K562 (cell line): ENCODE measurements at places on chromosomes 4 and X. TPM values are rescaled to one million over a fixed set of nuclear protein-coding genes. Genes with fewer than 3 reads are reported as not detected.

DNA sequence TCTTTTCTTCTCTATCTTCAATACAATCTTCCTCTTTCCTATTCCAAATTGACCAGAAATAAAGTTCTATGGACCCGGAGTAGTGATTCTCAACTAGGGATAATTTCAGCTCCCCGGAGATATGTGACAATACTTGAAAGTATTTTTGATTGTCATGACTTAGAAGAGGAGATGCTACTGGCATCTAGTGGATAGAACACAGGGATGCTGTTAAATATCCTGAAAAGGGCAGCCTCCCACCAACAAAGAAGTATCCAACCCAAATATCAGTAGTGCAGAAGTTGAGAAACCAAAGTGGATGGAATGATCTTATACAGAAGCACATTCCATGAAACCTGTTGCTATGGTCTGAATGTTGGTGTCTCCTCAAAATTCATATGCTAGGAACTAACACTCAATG, 65.7 kb upstream of the NDST3 start:
- no peaks in the 10 kb centered on the region for H3K27me3 ChIP-seq
- no peak overlapping the region for H3K4me3 ChIP-seq
- no peaks in the 10 kb centered on the region for H3K36me3 ChIP-seq

DNA sequence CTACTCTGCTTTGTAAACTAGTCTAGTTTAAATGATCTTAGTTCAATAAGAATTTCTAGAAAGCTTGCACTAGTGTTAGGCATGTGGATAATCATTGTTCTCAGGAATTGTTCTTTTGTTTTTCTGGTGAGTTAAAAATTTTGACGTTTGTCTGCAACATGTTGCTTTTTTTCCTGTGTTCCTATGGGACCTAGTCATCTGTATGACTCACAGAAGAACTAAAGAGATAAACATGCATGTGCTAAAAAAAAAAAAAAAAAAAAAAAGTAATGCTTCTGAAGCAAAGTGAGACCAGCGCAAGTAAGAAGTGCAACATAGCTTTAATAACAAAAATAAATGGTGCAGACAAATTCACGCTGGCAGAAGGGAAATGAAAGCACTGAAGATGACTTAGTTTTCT, 471.2 kb downstream of the IQCM start:
- no peak for DNase-seq
- no peak overlapping the region for H3K4me3 ChIP-seq
- H3K27ac ChIP-seq = no peak overlapping the region
- no peaks in the 10 kb centered on the region for H3K4me1 ChIP-seq

DNA sequence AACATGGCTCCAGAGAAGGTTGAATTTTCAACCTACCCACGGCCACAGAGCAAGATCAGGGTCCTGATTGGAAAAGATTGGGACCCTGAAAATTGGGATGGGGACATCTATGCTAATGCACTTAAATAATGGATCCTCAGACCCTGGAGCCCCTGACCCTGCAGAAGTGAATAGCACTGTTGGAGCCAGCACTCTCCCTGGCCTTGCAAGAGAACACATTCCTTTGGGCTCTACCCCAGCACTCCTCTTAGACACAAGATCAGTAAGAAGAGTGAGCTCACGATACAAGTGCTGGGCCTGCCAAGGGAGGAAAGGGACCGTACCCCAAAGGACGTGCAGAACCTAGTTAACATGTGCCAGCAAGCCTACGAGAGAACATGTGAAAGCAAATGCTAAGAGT, 19.9 kb downstream of the CXCL13 start:
- no peak for DNase-seq
- H3K36me3 ChIP-seq = no peaks in the 10 kb centered on the region
- H3K4me3 ChIP-seq = no peak overlapping the region
- no peaks in the 10 kb centered on the region for H3K4me1 ChIP-seq

DNA sequence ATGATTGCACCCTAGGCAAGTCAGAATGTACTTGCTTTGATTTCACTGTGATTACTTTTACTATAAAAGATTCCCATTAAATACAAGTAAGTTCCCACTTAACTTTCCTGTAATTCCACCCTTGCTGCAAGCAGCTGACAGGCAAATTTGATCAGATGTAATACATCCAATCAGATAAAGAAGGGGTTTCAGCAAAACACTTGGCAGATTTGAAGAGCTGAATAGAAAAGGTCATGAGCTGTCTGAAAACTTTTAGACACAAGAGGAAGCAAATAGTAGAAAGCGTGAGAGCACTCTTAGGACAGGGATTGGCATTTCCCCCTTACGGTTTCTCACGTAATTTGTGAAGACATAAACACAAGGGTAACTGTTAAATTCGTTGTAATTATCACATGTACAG, 22.8 kb downstream of the HSD17B13 start:
- no peak overlapping the region for H3K27ac ChIP-seq
- H3K27me3 ChIP-seq = no peaks in the 10 kb centered on the region
- no peaks in the 10 kb centered on the region for H3K4me1 ChIP-seq

DNA sequence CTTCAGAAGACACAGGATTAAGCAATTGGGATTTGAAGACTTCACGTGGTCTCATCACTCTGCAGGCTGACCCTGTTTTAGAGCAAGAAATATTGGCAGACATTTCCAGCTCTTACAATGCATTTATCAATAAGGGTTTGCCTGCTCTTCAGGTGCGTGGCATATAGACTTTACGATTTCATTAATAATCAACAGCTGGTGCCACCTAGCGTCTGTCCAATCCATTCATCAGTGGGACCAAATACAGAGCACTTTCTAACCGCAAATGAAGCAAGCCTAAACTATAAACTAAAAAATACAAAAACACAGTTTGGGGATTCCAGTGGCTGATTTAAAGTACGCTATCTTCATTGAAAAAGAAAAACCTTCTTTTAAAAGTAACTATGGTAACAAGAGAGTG, 125.4 kb upstream of the DMD start:
- no peaks in the 10 kb centered on the region for H3K36me3 ChIP-seq
- H3K27me3 ChIP-seq = no peaks in the 10 kb centered on the region
- DNase-seq = no peak
- no peak overlapping the region for H3K4me3 ChIP-seq
- H3K4me1 ChIP-seq = no peaks in the 10 kb centered on the region

Gene ELMOD2
- 21.9 and 24.0 TPM in 2 replicates for total RNA-seq

DNA sequence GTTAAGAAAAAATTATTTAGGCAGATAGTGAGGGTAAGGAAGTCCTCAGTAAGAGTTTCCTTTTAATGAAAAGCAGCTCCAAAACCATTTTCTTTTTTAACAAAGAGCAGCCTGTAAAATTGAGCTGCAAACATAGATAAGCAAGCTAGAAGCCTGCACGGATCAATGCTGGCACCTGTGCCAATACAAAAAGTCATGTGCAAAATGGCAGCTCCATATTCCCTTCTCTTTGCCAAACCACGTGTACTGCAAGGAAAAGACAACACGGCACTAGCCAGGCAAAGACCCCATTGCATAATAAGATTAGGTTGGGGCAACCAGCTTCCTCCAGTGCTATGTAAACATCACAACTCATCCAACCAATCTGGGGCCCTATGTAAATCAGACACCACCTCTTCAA, 268.4 kb upstream of the INTU start:
- DNase-seq = no peak
- H3K4me1 ChIP-seq = no peaks in the 10 kb centered on the region
- no peaks in the 10 kb centered on the region for H3K27me3 ChIP-seq
- H3K4me3 ChIP-seq = no peak overlapping the region
- no peak overlapping the region for H3K27ac ChIP-seq

Gene DCAF8L2
- not detected in 2 replicates for total RNA-seq

DNA sequence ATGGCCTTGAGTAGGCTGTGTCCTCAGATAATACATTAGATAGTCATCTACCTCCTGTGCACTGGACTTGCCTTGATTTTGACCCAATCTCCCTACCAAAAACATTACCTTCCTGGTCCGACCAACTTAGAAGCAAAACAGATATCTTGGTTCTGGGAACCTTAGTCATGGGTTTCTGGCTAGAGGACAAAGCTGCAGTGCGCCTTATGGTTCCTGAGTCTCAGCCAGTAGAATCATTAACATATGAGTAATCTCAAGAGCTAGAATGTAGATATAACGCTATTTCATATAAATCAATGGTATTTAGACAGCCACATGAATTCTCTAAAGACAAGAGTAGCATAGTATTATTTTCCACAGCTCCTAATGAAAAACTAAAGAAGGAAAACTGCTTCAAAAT, 83.1 kb downstream of the GRIA3 start:
- no peaks in the 10 kb centered on the region; the same call in 1 of the 2 replicates for H3K27me3 ChIP-seq
- DNase-seq = no peak
- no peaks in the 10 kb centered on the region for H3K36me3 ChIP-seq

GRCh38 chrX:84064164-84064563, 123.8 kb downstream of the RPS6KA6 start:
- no peaks in the 10 kb centered on the region for H3K27me3 ChIP-seq
- no peak overlapping the region for H3K4me3 ChIP-seq
- no peak overlapping the region for H3K27ac ChIP-seq
- H3K36me3 ChIP-seq = no peaks in the 10 kb centered on the region
- no peak for DNase-seq

Gene RAB39B
- 0.07 and 0.09 TPM in 2 replicates for total RNA-seq

Gene PAGE5
- total RNA-seq = 143 and 149 TPM in 2 replicates
